ENCODE measurements at places on chromosomes 11 and 22.

DNA sequence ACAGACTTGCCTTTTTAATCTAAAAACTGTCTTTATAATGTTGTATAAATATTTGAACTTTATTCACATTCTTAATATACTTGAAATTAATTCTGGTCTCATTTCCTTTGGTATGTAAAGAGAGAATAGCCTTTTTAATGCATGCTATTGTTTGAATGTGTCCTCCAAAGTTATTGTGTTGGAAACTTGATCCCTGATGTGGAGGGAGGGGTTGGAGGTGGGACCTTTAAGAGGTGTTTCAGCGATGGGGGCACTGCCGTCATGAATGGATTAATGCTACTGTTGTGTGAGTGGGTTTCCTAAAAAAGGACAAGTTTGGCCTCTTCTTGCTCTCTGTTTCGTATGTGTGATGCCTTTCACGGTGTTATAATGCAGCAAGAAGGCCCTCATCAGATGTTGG, 131.7 kb downstream of the DDX10 start:
- DNase-seq = no peak

GRCh38 chr11:36722421-36722820, 124.4 kb upstream of the RAG2 start:
- DNase-seq = no peak

DNA sequence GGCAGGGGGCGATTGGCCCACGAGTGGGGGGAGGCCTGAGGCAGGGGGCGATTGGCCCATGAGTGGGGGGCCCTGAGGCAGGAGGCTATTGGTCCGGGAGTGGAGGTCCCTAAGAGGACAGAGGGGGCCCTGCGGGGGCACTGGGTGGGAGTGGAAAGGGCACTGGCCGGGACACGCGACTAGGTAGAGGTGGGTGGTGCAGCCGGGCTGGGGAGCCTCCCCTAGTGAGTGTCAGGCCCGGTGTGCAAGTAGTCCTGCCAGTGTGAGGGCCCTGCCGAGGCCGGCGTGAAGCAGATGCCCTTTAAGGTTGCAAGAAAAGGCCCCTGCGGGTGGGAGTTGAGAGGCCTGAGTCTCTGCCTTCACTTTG, 909 bp upstream of the BRD1 start:
- no peak for DNase-seq

- no peak for DNase-seq
Measured at GRCh38 chr11:116294630-116295029, 478.2 kb downstream of the BUD13 start.

DNA sequence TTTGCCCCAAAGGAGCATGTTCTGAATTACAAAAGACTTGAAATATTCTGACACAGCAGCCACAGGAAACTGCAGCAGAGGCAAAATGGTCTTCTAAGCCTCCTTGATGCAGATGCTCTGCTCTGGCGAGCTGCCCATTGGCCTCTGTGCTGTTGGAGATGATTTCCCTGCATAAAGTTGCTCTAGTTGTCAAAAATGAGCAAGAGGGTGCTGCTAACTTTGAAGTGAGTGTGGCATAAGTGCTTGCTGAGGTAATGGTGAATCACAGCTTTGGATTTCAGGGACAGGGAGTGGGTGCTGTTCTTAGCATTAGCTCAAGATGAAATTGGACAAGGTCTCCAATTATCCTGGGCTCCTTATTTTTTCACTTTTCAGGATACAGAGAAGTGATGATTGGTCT, 435.4 kb downstream of the TMEM135 start:
- no peak for DNase-seq

- DNase-seq = no peak
Measured at GRCh38 chr11:121625777-121626506, 173.2 kb upstream of the SORL1-AS1 start.
